Ureter (tissue), 1 donor: ENCODE measurements at places on chromosomes 6 and 20. TPM values are rescaled to one million over a fixed set of nuclear protein-coding genes. Genes with fewer than 3 reads are reported as not detected.

The NHSL1 gene
- total RNA-seq, result 25.1 TPM

The SPEF1 gene
- 0.29 TPM for total RNA-seq

The ULBP3 gene
- total RNA-seq, result 4.5 TPM

The PAX1 gene
- not detected for total RNA-seq

The TSBP1 gene
- total RNA-seq, result not detected
